ENCODE measurements at places on chromosomes 7 and 10.

- no peak for DNase-seq
These were observed 15.6 kb downstream of the BLNK start for GRCh38 chr10:96255549-96256333.

DNA sequence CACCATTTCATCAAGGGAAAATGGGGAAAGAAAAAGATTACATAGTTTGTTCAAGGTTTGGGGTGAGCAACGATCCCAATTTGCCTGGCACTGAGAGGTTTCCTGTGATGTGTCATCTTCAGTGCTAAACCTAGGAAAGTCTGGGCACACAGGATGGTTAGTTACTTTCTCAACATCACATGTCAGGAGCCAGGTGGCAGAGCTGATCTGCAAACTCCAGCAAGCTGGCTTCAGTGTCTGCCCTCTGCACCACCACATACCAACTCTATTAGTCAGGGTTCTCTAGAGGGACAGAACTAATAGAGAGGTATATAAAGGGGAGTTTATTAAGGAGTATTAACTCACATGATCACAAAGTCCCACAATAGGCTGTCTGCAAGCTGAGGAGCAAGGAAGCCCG, 11.3 kb downstream of the ADAM12 start:
- DNase-seq: no peak

DNA sequence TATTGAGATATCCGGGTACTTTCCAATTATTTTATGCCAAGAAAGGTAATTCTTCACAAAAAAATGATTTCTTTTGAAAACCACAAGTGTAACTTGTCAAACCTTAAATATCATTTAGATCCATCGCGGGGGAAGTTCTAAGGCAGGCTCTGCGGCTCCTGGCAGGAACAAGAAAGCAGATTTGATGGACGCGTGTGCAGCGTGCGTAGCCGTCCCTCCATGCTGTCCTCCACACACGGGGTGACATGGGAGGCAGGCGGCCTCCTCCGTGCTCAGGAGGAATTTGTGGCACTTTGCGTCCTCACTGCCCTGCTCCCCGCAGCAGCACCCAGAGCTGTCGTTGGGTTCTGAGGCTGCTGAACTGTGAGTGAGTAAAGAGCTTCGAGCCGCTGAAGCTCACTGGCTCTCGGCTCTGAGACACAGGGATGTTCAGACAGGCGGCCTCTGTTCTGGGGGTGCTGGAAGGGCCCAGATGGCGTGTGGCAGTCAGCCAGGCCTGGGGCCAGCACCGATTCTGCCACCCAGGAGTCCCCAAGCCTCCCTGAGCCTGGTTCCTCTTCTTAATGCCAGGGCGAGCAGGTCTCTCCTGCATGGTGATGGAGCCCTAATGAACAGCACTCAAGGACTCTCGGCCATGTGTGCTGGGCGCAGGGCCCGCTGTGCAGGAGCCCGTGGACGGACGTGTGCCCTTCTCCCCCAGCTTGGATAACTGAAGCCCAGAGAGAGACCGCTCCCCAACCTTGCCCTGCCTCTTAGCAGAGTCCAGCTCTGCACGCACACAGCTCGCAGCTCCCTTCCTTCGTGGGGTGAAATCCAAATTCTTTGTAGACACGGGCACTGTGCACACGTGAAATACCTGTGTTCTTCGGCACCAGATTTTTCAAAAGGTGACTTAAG, 185.4 kb upstream of the SHH start:
- DNase-seq: no peak

GRCh38 chr10:47154762-47155161, 145.2 kb upstream of the GDF10 start:
- DNase-seq: peak; percentile 8

- no peak for DNase-seq
These were observed 97.4 kb upstream of the GPR26 start for GRCh38 chr10:123568751-123569150.

DNA sequence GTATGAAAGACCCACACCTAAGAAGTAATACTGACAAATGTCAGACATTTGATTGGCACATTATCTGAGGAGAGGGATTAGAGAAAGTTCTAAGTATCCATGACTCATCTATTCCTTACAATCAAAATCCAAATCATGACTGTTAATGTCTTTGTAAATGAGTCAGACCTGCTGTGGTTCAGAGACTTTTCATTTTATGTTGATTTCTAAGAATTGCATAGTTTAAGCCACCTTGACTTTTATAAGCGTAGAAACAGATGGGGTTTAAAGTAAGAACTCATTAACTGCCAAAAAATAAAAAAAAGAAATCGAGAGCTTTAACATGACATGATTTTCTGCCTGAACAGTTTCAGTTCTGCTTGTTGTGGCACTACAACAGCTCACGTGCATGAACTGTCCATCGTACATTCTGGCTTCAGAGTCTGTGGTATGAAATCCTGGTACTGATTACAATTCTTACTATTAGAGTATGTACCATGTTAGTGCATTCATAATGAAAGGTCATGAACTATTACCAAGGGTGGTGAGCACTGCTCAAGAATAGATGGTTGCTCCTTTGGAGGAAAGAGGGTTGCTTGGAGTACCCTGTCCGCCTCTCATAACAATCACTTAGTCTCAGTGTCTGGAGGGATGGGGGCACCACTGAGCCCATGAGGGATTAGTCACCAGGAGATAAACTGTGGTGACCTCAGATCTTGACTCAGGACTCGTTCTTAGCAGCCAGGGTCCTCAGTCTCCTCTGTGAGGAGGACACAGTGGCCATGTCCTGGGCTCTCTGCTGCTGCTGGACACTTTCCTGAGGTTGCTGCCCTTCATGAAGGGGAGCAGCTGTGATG, 42.2 kb downstream of the ACSM6 start:
- no peak for DNase-seq

GRCh38 chr7:38223306-38223705, 45.3 kb downstream of the STARD3NL start:
- DNase-seq: peak; percentile 54

GRCh38 chr7:66542528-66543269, 86.0 kb upstream of the KCTD7 start:
- DNase-seq: no peak

GRCh38 chr10:86206240-86206579, 160.4 kb downstream of the GRID1 start:
- DNase-seq: no peak

- peak; percentile 81 for DNase-seq
These were observed 152.9 kb downstream of the CELF2 start for GRCh38 chr10:11170574-11170973.

DNA sequence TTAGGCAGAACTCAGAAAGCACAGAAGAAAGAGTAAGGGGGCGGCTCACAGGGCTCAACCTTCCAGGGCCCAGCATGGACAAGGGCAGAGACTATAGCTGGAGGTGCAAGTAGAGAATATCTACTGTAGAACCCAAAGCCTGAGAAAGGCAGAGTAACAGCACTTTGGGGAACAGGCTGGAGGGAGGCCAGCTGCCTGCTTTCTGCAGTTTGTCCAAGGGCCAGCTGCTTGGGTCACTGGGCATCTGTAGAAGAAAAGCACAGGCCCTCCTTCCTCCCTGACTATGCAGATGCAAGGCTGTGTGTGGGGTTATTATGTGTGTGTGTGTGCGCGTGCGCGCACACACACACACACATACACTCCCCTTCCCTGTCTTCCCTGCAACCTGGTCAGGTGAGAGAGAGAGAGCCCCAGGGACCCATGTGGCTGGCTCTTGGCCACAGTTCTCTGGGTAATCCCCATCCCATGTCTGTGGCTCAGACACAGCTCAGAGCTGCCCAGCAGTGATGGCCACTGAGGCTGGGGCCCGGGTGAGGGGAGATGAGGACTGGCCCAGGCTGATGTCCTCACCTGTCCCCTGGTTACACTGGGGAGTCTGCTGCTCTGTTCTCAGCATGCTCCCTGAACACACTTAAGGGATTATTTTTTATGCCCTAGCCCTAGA, 9.0 kb downstream of the ADRA2A start:
- no peak for DNase-seq

GRCh38 chr10:112539340-112539739, 92.3 kb downstream of the VTI1A start:
- no peak for DNase-seq

DNA sequence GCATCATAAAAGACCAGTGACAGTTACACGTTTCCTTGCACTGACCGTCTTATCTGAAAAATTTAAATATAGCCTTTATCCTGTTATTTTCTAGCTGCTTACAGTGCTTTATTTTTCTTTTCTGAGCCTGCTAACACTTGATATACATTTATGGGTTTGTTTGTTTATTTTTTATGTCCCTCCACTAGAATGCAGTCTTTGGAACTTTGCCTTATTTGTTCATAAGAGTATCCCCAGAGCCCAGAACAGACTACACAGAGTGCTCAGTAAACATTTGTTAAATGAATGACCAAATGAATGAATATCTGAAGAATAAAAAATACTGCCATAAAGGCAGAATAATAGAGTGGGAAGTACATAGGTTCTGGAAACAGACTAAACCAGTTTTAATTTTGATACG, 202.3 kb upstream of the LRRN3 start:
- DNase-seq: no peak

DNA sequence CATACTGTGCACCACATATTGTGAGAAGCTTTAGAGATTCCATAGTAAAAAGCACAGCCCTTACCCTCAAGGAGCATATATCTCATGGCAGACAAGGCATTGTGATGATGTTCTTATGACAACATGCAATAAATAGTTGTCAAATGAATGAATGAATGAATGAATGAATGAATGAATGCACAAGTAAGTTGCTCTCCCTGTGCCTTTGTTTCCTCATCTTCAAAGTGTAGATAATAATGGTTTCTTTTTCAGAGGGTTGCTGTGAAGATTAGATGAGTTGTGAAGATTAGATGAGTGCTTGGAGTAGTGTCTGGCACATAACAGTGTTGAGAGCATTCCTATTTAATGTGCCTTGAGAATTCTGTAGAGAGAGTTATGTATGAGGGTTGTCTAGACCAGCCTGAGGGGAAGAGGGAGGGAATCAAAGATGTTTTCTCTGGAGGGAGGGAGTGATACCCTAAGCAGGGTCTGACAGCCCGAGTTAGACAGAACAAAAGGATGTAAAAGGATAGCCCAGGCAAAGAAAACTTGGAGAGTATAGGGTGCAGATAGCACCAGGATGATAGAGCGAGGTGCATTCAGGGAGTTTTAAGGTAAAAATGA, 217.2 kb downstream of the RELN start:
- no peak for DNase-seq

DNA sequence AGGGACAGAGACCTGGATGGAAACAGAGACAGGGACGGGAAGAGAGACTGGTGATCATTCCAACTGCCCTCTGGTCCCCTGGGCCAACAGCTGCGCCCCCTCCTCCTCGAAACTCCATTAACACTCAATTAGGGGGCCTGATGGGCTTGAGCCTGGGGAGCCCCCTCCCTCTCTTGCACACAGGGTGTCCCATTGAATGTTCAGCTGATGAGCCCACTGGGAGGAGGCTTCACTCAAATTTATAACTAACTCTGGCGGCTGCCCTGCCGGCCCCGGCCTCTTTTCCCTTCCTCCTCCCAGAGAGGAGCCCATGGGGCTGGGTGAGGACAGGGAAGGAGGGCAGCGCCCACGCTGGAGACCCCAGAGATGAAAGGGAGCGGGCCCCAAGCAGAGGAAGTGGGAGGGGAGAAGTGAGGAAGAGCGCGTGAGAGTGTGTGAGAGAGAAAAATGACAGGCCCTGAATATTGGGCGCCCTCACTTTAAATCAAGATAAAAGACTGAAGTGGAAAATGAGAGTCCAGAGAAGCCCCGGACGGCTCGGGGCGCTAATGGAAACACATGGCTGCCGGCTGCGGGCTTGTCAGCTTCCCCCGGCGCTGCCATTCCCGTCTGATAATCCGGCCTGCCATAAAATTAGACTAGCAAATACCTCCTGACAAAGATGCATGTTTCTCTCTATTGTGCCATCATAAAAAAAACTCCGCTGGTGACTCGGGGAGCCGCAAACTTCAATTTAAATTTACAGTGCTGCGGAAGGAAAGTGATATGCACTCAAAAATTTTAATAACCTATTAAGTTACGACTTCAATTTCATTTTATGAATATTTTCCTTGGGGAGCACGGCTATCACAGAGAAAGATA, 58.0 kb upstream of the PAX2 start:
- no peak for DNase-seq

- DNase-seq: no peak
These were observed 3.1 kb upstream of the SLC13A4 start for GRCh38 chr7:135731131-135731530.

GRCh38 chr7:431658-432111, 88.0 kb downstream of the PDGFA start:
- DNase-seq: no peak

GRCh38 chr7:98091061-98091460, 15.6 kb upstream of the LMTK2 start:
- DNase-seq: no peak
